ENCODE measurements at places on chromosomes 4 and X.

- DNase-seq, result peak; percentile 25
Measured at GRCh38 chrX:116204932-116205331, 34.4 kb downstream of the AGTR2 start.

DNA sequence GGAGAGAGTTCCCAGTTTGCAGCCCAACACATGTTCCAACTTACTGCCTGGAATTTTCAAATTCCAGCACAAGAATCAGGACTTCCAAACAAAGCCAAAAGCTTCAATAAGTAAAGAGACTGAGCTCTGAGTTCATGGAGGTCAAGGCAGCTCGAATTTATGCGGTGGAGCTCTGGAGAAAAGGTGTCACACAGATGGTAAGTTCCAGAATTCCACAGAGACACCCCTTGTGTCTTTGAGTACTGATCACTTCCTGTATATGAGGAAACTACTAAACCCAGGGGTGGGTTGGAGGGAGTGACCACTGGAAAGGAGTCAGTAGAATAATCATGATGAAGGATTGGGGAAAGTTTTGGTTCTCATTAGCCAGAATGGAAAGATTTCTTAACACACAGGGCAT lies 118.5 kb upstream of the GUCY1A1 start:
- no peak for DNase-seq

DNA sequence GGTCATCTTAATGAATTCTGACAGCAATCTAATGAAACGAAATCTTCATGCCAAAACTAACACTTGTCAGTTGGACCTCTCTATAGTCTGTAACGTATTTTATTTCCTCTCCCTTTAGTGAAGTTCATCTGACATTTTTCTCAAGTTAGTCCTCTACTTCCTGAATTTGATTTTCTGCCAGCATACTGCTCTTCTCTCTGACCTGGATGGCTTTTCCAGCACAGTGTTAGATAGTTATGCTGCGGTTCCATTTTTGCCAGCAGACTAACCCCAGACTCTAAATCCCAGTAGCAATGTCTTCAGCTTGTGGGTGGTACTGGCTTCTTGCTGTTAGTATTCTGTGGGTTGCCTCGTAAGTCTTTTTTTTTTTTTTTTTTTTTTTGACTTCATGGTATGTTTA lies 146.7 kb upstream of the VEGFC start:
- no peak for DNase-seq

DNA sequence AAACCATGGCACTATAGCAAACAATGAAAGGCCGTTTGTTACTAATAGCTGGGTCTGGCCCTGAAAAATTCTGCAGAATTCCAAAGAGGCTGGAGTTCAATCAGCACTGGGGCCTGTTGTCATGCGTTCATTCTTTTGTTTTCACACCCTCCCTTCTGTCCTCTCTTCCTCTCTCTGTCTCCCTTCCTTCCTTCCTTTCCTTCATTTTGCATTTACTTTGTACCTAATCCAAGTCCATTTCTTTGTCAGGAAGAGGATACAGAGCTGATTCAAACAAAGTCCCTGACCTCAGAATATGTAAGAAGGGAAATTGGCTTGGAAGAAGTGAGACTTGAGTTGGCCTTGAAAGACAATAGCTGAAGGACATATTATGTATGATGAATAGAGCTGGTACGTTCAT lies 119.6 kb upstream of the LDB2 start:
- DNase-seq, result no peak

DNA sequence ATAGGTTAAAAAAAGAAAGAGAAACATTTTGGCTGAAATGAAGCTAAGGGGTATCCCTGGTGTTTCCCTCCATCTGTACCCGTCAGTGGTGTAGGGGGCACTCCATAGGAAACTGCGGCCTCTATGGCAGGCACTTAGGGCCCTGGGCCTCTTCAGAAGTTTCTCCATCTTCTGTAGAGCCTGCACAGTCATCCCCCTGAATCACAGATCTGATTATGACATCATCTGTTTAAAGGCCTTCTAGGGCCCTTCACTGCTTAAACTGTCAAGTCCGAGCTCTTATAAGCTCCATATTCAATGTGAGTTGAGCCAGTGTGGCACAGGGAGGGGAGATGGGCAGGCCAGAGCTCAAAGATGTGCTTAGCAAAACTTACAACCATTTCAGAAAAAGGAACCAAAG lies 241.3 kb downstream of the NR3C2 start:
- DNase-seq, result no peak

- peak; percentile 65 for DNase-seq
Measured at GRCh38 chrX:44708470-44708869, 135.4 kb upstream of the DUSP21 start.

GRCh38 chrX:129843459-129844306 lies at the start of gene ZDHHC9:
ZDHHC9 (minus strand) TSS chrX:129843886; CDS start chrX:129841945, 1,941 bp downstream.
- peak; percentile 91 for DNase-seq

- DNase-seq, result peak; percentile 36
Measured at GRCh38 chr4:5863461-5864113, 29.3 kb downstream of the CRMP1 start.

Data from hematopoietic multipotent progenitor cell treated with erythropoietin and hydrocortisone succinate and interleukin-3 and kit ligand, for 6 days (in vitro differentiated cells).